GM23338 (cell line): ENCODE measurements at places on chromosomes 3 and 15.

DNA sequence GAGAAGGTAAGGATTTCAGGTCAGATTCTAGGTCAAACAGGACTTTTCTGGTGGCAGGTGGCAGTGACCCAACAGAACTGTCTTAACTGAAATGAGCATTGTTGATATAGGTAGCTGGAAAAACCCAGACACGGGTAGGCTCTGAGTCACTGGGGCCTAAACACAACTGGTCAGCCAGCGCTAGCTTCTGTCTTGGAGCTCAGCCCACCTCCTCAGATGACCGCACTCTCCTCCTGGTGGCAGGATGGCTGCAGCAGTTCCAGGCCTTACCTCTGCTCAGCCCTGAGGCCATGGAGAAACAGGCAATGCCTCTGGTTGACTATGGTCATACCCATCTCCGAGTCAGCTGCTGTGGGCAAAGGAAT, 61.1 kb upstream of the GATA2 start:
- H3K27ac ChIP-seq: no peak overlapping the region
- H3K4me3 ChIP-seq: no peak overlapping the region
- H3K36me3 ChIP-seq: no peaks in the 10 kb centered on the region

DNA sequence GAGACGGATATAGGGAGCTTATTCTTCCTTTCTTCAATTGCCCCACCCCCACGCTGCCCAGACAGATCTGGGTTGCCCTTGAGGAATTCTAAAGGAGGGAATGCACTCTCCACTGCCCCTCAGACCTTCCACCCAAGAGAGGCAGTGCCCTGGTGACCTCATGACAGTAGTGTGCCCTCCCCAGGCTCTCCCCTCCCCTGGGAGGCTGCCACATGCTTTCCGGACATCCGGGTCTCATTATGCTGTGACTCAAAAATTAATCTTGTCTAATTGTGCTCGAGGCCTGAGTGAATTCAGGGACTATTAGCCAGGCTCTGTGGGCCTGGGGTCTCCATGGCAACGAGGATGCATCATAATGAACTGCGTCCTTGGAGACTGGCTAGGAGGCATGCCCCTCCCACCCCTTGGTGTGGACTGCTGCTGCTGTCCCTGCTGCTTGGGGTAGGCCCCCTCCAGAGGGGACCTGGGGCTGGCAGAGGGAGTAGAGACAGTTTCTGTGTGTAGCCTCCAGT, 20.8 kb downstream of the CORO2B start:
- no peaks in the 10 kb centered on the region for H3K27me3 ChIP-seq
- peak overlapping the region; percentile 34 for H3K4me3 ChIP-seq
- H3K36me3 ChIP-seq: no peaks in the 10 kb centered on the region
- peaks cover 30% of the 10 kb centered on the region for H3K4me1 ChIP-seq
- DNase-seq: peak; percentile 93

DNA sequence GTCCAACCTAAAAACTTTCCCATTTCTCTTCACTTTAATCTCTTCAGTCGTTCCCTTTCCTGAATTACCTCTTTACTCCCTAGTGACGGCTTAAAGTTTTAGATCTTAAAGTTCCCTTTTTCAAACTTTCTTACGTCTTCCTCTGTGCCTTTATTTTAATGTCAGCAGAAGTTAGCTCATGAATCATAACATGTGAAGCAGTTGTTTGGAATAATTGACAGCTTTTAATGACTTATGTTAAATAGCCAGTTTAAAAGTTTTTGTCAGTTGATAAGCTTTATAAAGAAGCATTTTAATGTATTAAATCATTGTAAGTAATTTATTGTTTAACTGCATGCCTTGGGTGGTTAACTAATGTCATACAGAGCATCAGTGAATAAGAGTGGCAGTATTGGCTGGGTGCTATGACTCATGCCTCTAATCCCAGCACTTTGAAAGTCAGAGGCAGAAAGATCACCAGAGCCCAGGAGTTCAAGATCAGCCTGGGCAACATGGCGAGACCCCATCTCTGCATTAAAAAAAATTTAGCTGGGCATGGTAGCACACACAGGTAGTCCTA, 33.9 kb downstream of the PIK3CA start:
- no peak overlapping the region for H3K27ac ChIP-seq
- DNase-seq: no peak
- no peaks in the 10 kb centered on the region for H3K36me3 ChIP-seq

GRCh38 chr3:3817865-3818264, 18.6 kb downstream of the LRRN1 start:
- no peak overlapping the region for H3K4me3 ChIP-seq
- peaks cover 21% of the 10 kb centered on the region; the same call in 1 of the 2 replicates for H3K4me1 ChIP-seq
- H3K27me3 ChIP-seq: no peaks in the 10 kb centered on the region
- H3K27ac ChIP-seq: no peak overlapping the region
- no peak for DNase-seq
- H3K36me3 ChIP-seq: peaks cover 35% of the 10 kb centered on the region

- no peak overlapping the region for H3K4me3 ChIP-seq
- H3K36me3 ChIP-seq: peaks cover 64% of the 10 kb centered on the region
- H3K4me1 ChIP-seq: no peaks in the 10 kb centered on the region
- DNase-seq: no peak
- H3K27me3 ChIP-seq: no peaks in the 10 kb centered on the region
Observed at GRCh38 chr15:90982135-90982534, 12.2 kb downstream of the PRC1 start.

GRCh38 chr3:167723872-167724271, 10.8 kb downstream of the PDCD10 start:
- H3K27ac ChIP-seq: peak overlapping the region; percentile 60; the same call in 1 of the 2 replicates
- H3K36me3 ChIP-seq: peaks cover 18% of the 10 kb centered on the region
- H3K27me3 ChIP-seq: no peaks in the 10 kb centered on the region

GRCh38 chr3:67018789-67019526, 20.9 kb downstream of the KBTBD8 start:
- H3K27ac ChIP-seq: no peak overlapping the region
- H3K27me3 ChIP-seq: no peaks in the 10 kb centered on the region
- no peaks in the 10 kb centered on the region for H3K36me3 ChIP-seq
- H3K4me1 ChIP-seq: peaks cover 13% of the 10 kb centered on the region; the same call in 1 of the 2 replicates
- no peak overlapping the region for H3K4me3 ChIP-seq

- no peak for DNase-seq
- no peaks in the 10 kb centered on the region; the same call in 1 of the 2 replicates for H3K27me3 ChIP-seq
- H3K4me1 ChIP-seq: no peaks in the 10 kb centered on the region
- H3K27ac ChIP-seq: no peak overlapping the region
- no peak overlapping the region for H3K4me3 ChIP-seq
Observed at GRCh38 chr3:120370463-120370862, 21.3 kb upstream of the LRRC58 start.

GRCh38 chr3:3170998-3171397, 8.5 kb downstream of the CRBN start:
- no peaks in the 10 kb centered on the region for H3K4me1 ChIP-seq
- H3K4me3 ChIP-seq: no peak overlapping the region
- H3K36me3 ChIP-seq: peaks cover 36% of the 10 kb centered on the region
- no peaks in the 10 kb centered on the region for H3K27me3 ChIP-seq
- peak; percentile 48 for DNase-seq

- no peak overlapping the region for H3K4me3 ChIP-seq
- no peaks in the 10 kb centered on the region; the same call in 1 of the 2 replicates for H3K36me3 ChIP-seq
- no peak for DNase-seq
- H3K27ac ChIP-seq: no peak overlapping the region
- peaks cover 26% of the 10 kb centered on the region for H3K4me1 ChIP-seq
Observed at GRCh38 chr15:90875549-90875981, 7.2 kb downstream of the FURIN start.

DNA sequence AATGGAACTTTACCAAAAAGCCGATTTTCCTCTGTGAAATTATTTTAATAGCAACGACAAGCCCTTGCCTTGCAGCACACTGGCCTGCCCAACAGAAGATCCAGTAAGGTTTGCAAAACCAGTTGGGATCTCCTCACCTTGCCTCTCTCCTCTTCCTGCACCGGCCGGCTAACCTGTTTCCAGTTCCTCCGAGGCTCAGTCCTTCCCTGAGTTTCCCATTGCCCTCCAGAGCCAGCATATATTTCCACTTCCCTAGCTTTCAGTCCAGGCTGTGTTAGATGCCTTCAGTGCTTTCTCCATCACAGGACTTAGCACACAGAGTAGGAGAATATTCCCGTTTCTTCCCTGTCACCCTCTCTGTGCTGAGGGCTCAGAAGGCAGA, 60.3 kb downstream of the NOX5 start:
- DNase-seq: peak; percentile 77
- peaks cover 10% of the 10 kb centered on the region; the same call in 1 of the 2 replicates for H3K27me3 ChIP-seq
- no peak overlapping the region for H3K27ac ChIP-seq
- H3K4me1 ChIP-seq: peaks cover 21% of the 10 kb centered on the region; the same call in 1 of the 2 replicates
- H3K4me3 ChIP-seq: peak overlapping the region; percentile 80

DNA sequence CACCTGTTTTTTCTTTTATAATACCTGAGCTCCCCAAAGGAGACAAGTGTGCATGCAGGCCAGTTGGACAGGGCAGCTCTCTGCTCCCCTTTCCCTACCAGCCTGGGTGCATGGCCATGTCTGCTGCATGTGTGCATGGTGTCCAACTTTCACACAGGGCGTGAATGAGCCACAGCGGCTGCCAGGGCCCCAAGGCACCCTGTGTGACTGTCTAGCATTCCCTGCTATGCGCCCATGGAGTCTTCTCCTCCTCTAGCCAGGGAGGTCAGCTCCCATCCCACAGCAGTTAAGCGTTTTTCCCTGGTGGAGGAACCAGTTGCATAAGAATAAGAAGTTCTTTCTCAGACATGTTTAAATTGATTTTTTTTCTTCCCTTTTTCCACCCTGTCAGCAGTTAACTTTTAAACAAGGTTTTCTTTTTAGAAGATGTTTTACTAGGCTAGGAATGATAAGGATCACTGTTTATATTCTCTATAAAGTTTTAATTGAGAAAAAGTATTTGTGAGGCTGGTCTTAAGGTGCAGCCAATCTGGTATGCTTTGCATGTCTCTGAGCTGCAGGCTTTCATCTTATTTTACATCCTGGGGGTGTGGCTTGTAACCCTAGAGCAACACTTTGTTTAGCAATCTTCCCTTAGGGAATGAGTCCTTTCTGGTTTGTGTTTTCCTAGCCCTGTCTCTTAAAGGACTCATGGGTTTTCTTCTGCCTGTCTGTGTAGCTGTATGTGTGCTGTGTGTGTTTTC, 20.5 kb upstream of the OR5H1 start:
- H3K27ac ChIP-seq: no peak overlapping the region
- no peaks in the 10 kb centered on the region for H3K27me3 ChIP-seq
- peak; percentile 4 for DNase-seq
- H3K4me3 ChIP-seq: no peak overlapping the region

- no peak overlapping the region for H3K27ac ChIP-seq
- H3K4me3 ChIP-seq: no peak overlapping the region
- no peaks in the 10 kb centered on the region for H3K27me3 ChIP-seq
- no peak for DNase-seq
Observed at GRCh38 chr3:151989621-151990020, 116.2 kb downstream of the SUCNR1 start.

DNA sequence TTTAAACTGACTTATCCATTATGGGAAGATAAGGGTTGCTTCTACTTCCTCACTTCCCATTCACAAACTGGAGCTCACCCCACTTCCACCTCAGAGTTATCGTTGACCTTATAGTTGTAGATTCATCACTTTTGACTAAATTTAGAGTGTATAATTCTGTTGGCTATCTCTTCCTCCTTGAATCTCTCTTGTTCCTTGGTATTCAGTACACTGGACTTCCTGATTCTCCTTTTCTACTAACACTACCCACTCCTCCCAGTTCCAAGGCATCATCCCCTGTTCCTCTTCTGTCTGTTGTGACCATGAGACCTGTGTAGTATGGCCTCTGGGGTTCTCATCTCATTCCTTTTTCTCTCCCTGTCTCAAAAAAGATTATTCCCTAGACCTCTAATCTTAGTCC, 5.9 kb upstream of the GPR87 start:
- DNase-seq: no peak
- H3K27ac ChIP-seq: no peak overlapping the region
- H3K36me3 ChIP-seq: no peaks in the 10 kb centered on the region
- no peak overlapping the region for H3K4me3 ChIP-seq

GRCh38 chr15:71133747-71134472, 18.6 kb downstream of the THSD4 start:
- H3K4me3 ChIP-seq: no peak overlapping the region
- H3K4me1 ChIP-seq: no peaks in the 10 kb centered on the region
- DNase-seq: no peak
- no peaks in the 10 kb centered on the region for H3K27me3 ChIP-seq

- H3K27ac ChIP-seq: no peak overlapping the region
- no peaks in the 10 kb centered on the region for H3K36me3 ChIP-seq
- no peak overlapping the region for H3K4me3 ChIP-seq
- H3K27me3 ChIP-seq: no peaks in the 10 kb centered on the region
- DNase-seq: no peak
- H3K4me1 ChIP-seq: no peaks in the 10 kb centered on the region
Observed at GRCh38 chr3:141419946-141420345, 51.6 kb downstream of the ZBTB38 start.

DNA sequence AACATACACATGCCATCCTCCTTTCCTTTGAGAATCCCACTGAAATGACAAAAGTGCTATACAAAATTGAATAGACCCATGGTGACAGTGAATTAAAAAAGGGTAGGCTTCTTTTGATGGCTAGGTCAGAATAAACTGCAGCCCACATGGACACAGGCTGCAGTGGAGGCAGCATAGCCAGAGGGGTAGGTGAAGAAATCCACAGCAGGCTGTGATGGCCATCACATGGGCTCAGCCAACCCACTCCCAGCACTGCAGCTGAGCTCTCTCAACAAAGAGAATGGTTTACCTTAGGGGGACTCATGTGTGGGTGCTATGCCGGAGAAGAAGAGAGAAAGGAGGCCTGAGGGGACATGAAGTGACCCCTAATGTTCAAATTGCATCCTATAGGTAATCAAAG, 331.1 kb downstream of the CHST2 start:
- H3K27ac ChIP-seq: no peak overlapping the region
- no peak for DNase-seq
- no peaks in the 10 kb centered on the region for H3K36me3 ChIP-seq
- H3K27me3 ChIP-seq: no peaks in the 10 kb centered on the region

DNA sequence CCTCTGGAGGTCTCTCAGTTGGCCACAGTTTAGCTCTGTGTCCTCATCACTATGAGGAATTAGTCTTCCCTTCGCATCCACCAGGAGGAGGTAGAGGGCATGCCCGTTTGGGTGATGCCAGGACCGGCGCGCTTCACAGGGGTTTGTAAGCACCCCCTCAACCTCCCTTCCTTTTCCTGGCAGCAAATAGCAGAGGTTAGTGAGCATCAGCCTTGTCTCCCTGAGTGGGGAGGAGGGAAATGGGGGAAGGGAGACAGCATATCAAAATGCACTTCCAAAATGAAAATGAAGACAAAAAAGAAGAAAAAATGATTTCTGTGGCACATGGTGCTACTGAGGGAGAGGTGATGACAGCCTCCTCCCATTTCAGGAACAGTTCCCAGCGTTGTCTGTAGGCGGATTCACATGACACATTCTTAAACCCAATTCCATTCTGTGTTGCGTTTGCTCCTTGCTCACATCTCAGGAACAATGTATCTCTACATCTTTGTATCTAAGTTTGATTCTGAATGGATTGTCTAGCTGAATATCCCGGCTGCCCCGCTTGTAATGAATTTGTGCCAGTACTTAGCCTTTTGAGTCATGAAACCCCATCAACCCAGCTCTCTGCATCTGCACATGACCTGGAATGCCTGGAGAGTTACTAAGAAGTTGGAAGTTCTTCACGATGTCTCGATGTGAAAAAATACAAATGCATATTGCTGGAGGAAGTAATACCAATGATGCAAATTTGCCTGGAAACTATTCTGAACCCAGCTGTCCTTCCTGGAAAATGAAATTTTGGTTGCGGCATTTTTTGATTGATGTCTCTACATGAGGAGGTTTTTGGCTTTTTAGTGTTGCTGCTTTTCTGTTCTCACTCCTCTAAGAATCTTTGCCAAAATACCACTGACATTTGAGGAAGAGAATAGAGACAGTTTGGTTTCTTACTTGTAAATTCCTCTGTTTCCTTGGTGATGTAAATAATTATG, 45.2 kb downstream of the TYRO3 start:
- H3K27ac ChIP-seq: no peak overlapping the region
- no peaks in the 10 kb centered on the region for H3K36me3 ChIP-seq
- H3K4me3 ChIP-seq: no peak overlapping the region
- H3K27me3 ChIP-seq: no peaks in the 10 kb centered on the region
